Stimulated activated CD4-positive, alpha-beta T cell treated with anti-CD3 and anti-CD28 coated beads, Interleukin-12 subunit alpha, Interleukin-12 subunit beta, amount 100 ng/mL, for 48 hours (primary cell): ENCODE measurements at places on chromosomes 6 and 20.

- DNase-seq = no peak
Observed at GRCh38 chr6:52305411-52305810, 20.9 kb upstream of the MCM3 start.

- DNase-seq = no peak
Observed at GRCh38 chr6:46993846-46994245, 48.3 kb downstream of the ADGRF1 start.

- DNase-seq = no peak
Observed at GRCh38 chr6:135884136-135884535, 32.6 kb downstream of the PDE7B start.

DNA sequence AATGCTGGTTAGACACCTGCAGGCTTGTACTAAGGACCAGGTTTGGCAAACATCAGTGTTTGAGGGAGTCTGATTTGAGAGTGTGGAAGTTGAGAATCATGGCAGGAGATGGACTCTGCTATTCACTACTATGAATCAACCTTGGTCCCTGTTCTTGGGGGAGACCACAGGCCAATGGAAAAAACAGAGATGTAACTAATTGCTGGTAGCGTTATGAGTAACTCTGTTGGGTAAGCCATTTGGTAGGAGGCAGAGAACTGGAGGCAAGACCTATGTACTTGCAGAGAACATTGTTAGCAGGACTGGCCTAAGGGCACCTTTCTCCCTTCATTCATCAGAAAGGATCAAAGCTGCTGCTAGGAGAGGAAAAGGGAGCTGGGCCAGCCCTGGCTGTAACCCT, 8.3 kb upstream of the WFDC2 start:
- no peak for DNase-seq

GRCh38 chr20:48606841-48607543, 220.8 kb downstream of the PREX1 start:
- DNase-seq = no peak

DNA sequence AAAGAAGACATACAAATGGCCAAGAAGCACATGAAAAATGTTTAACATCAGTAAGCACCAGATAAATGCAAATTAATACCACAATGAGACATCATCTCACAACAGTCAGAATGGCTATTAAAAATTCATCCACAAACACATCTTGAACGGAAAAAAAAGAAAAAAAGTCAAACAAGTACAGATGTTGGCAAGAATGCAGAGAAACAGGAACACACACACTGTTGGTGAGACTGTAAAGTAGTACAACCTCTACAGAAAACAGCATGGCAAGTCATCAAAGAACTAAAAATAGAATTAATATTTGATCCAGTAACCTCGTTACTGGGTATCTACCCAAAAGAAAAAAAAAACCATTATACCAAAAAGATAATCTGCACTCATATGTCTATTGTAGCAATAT, 6.5 kb downstream of the STX7 start:
- DNase-seq = no peak

GRCh38 chr20:24823989-24824693, 124.9 kb upstream of the CST7 start:
- DNase-seq = no peak

GRCh38 chr6:145036848-145037567, 698.3 kb downstream of the EPM2A start:
- no peak for DNase-seq

DNA sequence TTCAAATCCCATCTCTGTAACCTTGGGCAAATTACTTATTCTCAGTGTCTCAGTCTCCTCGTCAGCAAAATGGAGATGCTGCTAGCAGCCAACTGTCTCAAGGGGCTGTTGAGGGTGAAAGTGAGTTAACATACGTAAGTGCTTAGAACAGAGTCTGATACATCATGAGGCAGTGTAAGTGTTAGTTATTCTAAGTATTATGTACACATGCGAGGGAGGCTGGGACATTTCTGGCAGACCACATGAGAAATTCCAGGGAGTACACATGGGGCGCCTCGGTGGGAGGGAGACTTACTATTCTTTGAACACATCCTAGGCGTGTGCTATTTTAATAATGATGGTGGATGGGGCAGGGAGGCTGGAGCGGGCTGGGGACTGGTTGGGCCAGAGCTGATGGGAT, 99.1 kb downstream of the DLGAP4 start:
- no peak for DNase-seq

- DNase-seq = no peak
Observed at GRCh38 chr6:39188098-39188450, 41.2 kb downstream of the KCNK5 start.

- no peak for DNase-seq
Observed at GRCh38 chr6:133788556-133788955, 100.4 kb upstream of the TCF21 start.

GRCh38 chr20:2603816-2604505, 48.5 kb upstream of the NOP56 start:
- DNase-seq = no peak
